BE2C (cell line): ENCODE measurements at places on chromosomes 3 and 15.
A peak's percentile ranks its signal among the peaks of the same experiment; 100 is the strongest.

GRCh38 chr3:142646020-142646785 is 50.0 kb downstream of the PLS1 start:
- no peak for DNase-seq

- DNase-seq: peak; percentile 67
Observed at GRCh38 chr3:114299421-114299820, 5.6 kb downstream of the TIGIT start.

DNA sequence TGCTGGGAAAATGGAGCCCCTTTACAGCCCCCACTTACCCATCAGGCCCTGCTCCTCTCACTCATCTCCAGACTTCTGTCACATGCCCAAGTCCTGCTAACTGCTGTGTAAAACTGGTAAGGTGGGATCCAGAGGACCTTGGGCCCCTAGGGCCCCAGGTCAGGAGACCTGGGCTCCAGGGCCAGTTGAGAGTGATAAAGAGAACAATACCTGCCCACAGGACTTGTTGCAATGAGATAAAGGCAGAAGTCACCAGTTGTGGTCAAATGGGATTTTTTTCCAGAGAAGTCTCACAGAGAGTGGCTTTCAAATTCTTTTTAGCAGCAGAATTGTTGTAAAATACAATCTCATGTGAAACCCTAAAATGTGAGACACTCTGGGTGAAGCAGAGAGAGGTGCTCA is 753 bp downstream of the FURIN start:
- DNase-seq: no peak

DNA sequence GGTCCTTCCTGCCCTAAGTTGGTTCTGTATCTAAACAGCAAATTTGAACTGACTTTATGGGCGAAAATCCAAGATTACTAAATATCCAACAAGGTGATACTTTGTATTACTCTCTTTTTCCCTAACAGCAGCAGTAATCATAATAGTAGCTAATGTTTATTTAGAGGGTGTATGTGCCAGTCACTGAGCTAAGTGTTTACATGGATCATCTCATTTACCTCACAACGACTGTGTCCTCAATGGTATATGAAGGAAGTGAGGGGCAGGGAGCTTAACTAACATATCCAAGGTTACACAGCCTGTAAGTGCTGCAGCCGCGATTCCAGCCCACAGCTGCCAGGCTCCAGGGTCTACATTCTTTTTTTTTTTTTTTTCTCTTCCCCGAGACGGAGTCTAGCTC is 10.3 kb upstream of the LRRC34 start:
- no peak for DNase-seq

DNA sequence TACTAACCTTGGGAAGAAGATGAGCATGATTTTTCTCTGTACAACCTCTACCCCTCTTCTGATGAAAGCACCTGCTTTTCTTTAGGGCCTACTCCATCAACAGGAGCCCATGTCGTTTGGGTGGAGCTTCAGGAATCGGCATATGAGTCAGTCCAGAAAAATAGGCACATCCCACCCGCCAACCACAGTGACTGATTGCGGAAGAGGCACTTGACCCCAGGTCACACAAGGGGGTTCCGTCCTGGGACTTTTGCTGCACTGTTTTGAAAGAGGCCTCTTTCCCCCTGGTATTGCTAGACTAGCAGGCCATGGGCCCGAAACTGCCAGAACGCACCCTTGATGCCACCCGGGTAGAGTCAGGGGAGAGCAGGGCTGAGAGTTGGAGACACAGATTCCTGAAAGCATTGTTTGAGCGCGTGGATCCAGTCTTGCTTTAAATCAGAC is 19.3 kb upstream of the NRROS start:
- DNase-seq: no peak

DNA sequence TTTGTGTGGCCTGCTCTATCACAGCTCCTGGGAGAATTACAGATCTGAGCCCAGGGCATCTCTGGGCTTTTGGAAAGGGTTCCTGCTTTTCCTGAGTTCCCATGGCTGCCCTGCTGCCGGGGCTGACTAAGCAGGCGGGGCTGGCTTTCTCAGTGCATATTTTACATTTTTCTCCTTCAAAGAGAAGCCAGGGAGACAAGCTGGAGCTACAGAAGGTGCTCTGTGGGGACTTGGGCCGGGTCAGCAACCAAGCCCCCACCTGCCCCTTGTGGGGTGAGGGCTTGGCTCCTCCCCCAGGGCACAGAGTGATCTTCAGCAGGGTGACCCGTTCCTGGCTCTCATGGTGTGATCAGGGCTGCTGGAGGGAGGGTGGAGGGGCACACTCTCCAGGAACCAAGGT is 17.4 kb downstream of the ABTB1 start:
- DNase-seq: peak; percentile 3

DNA sequence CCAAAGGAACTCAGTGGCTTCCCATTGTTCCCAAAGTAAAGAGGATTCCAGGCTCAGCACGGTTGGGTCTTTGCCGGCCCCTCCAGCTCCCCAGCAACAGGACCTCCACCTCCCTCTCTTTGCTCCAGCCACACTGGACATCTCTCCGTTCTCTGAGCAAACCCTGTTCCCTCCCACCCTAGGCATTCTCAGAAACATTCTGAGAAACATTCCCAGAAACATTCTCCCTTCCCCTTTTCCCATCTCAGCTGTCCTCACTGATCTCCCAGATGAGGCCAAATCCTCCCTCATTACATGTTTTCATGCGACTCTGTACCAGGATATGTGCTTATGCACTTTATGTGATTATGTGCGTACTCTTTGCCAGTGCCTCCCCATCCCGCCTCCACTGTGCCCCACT is 14.1 kb downstream of the CCDC33 start:
- no peak for DNase-seq

- no peak for DNase-seq
Observed at GRCh38 chr3:138675393-138675792, 66.8 kb downstream of the FAIM start.

- DNase-seq: no peak
Observed at GRCh38 chr3:67077656-67078055, 79.5 kb downstream of the KBTBD8 start.
